ENCODE measurements at places on chromosomes 3 and 15.

DNA sequence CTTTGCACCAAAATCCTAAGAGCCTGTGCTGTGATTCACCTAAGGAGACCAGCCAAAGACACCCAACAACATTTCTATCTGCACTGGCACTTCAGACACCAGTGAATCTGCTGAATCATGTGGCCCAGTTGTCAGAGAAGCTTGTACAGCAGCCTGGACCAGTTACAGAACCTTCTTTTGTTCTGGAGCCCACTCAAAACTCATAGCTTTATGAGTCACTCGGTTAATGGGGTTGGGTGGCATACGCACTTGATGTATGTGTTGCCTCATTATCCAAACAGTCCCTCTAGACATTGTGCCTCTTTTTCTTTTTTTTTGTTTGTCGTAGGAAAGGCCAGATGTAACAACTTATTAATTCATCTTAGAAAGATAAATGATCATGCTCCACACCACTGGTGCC, 25.6 kb upstream of the GOLGA6L2 start:
- no peak for DNase-seq

DNA sequence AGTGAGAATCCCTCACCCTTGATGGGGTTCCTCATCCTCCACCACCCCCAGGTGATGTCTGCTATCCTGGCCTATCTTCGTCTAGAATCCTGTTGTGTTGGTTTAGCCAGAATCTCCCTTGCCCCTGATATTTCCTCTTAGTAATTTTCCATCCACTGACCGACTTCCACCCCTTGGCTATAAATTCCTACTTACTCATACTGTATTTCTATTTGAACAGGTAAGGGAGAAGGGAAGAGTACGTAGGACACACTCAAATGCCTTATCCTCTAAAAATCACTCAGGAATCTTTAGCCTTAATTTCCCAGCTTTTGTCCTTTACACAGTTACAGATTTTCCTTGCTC, 678 bp upstream of the TFG start:
- no peak for DNase-seq

DNA sequence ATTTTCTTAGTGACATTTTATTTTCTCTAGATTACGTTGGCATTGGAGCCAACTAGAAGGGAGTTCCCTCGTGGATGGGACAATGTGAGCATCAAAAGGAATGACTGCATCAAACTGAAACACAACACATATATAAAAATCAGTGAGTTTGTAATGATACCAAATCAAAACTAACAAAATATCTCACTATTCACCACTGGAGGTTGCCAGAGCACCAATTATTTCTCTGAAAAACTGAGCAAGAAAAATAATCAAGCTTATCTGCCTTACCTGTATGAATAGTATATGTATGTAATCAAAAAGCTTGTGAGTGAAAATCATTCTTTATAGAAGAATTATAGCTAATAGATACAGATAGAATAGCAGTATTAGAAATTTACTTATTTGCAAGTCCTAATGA, 46.8 kb upstream of the OTOL1 start:
- no peak for DNase-seq

DNA sequence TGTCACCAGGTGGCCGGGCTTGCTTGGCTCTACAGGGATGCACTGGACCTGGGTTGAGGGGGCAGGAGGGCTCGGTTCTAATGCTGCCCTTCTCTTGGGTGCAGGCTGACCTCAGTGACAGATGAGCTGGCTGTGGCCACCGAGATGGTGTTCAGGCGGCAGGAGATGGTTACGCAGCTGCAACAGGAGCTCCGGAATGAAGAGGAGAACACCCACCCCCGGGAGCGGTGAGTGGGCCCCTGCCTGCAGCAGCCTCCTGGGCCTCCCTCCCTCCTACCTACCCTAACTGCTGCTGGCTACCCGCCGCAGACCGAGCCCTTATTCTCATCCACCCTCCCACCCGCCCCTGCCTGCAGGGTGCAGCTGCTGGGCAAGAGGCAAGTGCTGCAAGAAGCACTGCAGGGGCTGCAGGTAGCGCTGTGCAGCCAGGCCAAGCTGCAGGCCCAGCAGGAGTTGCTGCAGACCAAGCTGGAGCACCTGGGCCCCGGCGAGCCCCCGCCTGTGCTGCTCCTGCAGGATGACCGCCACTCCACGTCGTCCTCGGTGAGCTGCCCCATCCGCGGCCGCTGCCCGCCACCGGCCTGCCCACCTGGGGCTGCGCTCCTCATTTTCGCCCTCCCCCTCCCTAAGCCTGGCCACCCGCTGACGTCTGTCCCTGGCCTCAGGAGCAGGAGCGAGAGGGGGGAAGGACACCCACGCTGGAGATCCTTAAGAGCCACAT, 5.6 kb downstream of the FES start:
- no peak for DNase-seq

- no peak for DNase-seq
Measured at GRCh38 chr3:21670386-21670785, 80.6 kb downstream of the ZNF385D start.

DNA sequence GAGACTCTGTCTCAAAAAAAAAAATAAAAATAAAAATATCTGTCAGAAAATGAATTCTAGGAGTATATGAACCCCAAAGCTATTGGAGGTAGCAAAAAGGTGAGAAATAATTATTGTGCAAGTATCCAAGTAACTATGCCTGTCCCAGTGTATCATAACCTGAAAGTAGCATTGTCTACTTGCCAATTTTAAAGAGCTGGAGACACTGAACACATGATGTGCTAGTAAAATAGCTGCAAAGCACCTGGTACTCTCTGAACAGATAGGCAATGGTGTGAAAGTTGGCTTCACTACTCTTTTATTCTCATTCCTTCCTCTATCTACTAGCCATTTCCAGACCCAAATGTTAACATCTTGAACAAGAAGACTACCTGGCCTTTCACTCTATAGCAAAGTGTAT, 208.9 kb downstream of the FOXP1 start:
- no peak for DNase-seq

GRCh38 chr3:26622621-26623418, at the start of gene LRRC3B:
TSS of gene LRRC3B (plus strand) at chr3:26622772. CDS start at chr3:26709673, 86,901 bp downstream.
- DNase-seq, result peak; percentile 2

GRCh38 chr3:195467641-195468390, 25.0 kb upstream of the ACAP2 start:
- DNase-seq, result peak; percentile 51

- DNase-seq, result no peak
Measured at GRCh38 chr3:5141760-5142159, 19.7 kb downstream of the ARL8B start.

DNA sequence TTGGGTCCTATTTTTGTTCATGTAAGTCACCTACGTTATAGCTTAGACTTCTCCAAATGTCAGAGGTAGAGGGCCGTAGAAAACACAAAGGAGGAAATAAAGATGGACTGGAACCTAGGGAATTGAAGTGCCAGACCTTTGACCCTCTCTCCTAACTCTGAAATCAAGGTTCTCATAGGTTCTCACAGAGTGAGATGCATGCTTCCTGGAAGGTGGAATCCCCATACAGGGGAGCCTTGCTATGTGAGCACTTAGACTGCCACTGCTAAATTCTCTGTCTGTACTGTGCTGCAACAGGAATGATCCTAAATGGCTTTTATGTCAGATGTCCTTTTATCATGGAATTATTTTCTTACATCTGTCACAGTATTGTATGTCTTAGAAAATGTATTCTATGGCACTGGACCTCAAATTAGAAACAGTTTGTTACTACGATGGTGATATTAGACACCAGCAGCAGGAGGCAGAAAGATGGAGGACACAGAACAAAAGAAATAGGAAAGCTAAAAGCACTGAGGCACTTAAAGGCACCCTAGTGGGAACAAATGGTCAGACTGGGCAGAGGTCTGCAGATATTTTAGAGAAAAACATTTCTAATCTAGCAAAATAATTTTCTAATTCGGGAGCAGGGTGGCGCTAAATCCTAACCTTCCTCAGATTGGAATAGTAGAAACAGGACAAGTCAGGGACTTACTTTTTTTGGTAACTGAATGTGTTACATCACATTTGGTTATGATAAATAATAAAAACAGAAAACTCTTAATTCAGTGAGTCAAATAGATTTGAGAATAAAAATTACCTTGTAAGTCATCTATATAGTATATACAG, 60.2 kb upstream of the CDAN1 start:
- DNase-seq, result peak; percentile 21

- DNase-seq, result no peak
Measured at GRCh38 chr3:29202378-29202777, 78.5 kb upstream of the RBMS3 start.

GRCh38 chr3:110296885-110297284, 774.7 kb upstream of the NECTIN3 start:
- no peak for DNase-seq

DNA sequence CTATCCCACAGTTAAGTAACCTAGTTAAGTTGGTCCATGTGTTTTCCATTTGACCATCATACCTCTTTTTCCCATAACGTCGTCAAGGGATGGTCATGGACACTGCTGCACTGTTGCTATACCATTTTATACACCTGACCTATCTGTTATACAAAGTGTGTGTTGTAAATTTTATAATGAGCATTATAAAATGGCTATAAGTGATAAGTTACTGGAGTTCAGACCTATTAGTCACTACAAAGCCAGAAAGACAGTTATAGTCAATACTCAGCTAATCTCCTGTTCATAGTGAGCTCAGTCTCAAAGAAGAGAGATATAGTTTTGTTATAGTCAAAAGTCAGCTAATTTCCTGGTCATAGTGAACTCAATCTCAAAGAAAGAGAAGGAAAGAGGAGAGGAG, 18.9 kb upstream of the CTNNB1 start:
- no peak for DNase-seq

GRCh38 chr15:36075333-36075732, 504.1 kb upstream of the CDIN1 start:
- DNase-seq, result no peak

DNA sequence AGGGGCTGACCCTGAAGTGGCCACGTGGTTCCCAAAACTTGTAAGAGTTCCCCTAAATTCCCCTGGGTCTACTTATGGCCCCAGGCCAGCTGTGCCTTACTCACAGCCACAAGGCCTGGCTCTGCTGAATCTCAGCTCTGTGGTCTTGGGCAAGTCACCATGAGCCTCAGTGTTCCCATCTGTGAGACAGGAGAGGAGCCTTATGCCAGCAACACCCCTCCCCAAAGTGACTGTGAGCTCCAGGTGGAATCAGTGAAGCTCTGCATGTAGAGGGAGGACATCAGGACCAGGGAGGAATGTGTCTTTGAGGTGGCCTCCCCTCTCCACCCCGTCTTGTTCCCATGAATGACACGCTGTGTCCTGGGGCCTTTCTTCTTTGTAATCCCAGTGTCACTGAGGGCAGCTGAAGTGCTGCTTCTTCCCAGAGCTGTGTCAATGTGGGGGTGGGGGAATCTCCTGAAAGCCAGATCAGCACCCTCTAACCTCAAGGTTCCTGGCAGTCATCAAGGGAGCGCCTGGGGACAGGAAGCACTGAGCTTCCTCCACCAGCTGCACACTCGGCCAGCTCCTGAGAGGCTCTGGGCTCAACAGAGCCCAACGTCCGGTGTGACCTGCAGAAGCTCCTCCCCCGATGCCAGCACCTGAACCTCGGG, 258.9 kb downstream of the UACA start:
- DNase-seq, result peak; percentile 67

GRCh38 chr3:28139967-28140634, 101.3 kb upstream of the CMC1 start:
- DNase-seq, result no peak

GRCh38 chr3:59764171-59764570, 714.3 kb upstream of the CFAP20DC start:
- no peak for DNase-seq

DNA sequence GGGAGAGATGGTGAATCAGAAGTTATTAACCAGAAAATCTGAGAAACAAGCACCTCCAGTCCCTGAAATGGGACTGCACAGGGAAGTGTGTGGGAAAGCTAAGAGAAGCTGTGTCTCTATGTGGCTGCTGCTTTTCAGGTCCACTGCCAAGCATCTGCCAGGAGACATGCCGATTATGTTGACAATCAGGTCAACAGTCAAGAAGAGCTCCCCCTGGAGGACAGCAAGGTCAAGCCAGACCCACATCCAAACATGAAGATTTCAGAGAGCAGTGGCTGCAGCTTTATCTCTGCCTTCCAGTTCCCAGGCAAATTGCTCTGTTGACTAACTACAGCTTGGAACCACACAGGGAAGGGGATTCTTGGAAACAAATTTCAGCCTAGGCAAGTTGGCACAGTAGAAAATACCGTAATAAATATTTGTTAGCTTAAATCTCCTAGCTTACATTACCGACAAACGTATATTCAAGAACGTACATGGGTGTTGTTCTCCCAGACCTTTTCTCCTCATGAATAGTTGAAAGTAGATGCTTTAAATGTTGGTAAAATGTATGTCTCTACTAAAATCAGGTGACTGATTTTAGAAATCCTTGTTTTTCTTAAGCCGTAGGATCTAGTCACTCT, 394.5 kb upstream of the RARB start:
- peak; percentile 73 for DNase-seq

- DNase-seq, result peak; percentile 90
Measured at GRCh38 chr3:100068826-100069225, 45.5 kb downstream of the FILIP1L start.

DNA sequence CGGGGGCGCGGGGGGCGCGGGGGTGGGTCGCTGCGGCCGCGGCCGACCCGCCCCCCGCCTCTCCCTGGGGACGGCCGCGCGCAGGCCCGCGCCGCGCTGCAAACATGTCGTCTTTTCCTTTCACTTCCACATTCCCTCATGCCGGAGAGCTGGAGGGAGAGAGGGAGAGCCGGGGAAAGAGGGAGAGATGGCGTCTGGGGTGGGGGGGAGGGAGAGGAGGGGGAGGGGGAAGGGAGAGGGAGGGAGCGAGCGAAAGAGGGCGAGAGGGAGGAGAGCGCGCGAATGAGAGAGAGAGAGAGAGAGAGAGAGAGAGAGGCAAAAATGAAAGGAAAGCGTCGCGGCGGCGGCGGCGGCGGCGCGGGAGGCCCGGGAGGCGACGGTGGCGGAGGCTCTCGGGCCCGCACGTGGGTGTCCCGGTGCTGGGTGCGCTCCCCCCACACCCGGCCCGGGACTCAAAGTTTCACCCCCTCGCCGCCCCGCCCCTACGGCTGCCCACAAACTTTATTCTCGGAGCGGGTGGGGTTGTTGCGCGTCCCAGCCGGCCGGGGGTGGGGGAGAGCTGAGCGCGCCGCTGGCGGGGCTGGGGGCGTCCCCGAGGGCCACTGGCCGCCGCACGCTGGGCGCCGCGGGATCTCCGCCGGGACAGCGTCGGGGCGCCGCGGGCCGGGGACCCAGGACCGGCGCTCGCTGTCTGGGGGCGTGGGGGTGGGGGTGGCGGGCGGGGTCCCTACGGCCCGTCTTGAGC, 731 bp downstream of the ZNF710 start:
- peak; percentile 79 for DNase-seq

DNA sequence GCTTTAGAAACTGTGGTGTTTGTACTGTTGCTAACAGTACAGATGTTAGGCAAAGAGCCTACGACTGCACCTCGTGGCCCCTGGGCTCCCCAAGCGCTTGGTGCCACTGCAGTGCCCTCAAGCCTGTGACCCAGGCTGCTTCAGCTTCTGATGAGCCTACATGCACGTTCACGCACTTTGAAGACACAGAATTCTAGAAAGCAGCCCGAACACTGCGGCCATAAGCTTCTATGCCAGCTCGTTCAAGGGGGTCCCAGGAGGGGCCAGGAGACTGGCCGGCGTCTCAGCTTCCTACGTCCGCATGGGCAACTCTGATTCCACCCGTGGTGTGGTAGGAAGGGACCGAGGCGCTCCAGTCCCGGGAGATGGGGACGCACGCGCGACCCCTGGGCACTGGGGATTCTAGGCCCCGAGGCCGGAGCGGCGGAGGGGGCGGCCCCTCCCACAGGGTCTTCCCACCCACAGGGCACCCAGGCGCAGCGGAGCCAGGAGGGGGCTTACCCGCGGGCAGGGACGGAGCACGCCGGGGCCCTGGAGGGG, 653 bp downstream of the MYO5C start:
- peak; percentile 37 for DNase-seq

GRCh38 chr3:129577925-129578786, 28.3 kb downstream of the PLXND1 start:
- DNase-seq, result peak; percentile 96

- DNase-seq, result no peak
Measured at GRCh38 chr3:148408667-148409066, 289.0 kb upstream of the AGTR1 start.
